ENCODE measurements at places on chromosomes 7 and 10.

- no peak for DNase-seq
Observed at GRCh38 chr7:15839416-15840100, 153.1 kb upstream of the MEOX2 start.

DNA sequence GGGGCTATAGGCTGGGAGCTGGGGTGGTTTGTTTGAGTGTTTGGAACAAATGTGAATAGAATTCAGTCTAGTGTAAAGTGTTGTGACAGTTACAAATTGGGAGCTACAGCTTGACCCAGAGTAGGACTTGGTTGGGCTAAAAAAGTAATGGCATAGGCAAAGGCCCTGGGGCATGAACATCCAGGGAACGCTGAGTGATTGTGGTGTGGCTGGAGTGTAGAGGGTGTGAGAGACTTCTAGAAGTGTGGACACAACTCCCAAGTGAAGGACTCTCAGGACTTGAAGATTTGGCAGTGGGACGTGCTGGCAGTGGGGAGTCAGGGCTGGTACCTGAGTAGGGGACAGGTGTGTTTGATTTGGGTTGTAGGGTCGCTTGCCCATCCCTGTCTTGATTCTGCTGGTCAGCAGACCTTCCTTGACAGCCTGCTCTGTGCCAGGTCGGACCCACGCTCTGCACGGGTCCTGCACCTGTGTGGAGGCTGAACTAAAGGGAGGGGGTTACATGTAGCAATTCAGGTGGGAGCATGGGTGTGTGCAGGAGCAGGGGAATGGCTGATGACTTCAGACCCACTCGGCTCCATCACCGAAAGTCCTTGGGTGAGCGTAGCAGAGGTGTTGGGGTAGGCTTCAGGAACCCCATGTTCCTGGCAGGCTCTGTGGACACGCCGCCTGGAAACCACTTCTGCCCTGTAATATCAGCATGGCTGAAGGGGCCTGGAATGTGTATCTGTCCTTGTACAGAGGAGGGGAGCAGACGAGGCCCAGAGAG, 43.3 kb downstream of the ZMIZ1 start:
- DNase-seq = no peak

- DNase-seq = no peak
Observed at GRCh38 chr7:26038201-26038990, 113.6 kb upstream of the NFE2L3 start.

DNA sequence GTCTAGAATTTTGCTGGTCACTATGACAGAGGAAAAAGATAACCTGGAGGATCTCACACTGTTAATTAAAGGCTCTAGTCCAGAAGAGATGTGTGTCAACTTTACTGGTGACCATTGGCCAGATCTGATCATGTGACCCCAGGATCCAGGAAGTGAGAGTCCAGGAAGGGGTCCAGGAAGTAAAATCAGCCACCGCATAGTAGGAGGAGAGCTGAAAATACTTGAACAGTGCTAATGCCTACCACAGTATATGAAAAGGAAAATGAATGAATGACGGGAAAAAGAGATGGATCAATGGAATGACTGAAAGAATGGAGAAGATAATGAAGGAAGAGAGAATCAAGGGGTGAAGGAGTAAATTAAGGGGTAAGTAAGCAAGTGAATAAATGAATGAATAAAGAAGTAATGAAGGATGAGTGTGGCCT, 415.3 kb downstream of the RPS24 start:
- DNase-seq = no peak

DNA sequence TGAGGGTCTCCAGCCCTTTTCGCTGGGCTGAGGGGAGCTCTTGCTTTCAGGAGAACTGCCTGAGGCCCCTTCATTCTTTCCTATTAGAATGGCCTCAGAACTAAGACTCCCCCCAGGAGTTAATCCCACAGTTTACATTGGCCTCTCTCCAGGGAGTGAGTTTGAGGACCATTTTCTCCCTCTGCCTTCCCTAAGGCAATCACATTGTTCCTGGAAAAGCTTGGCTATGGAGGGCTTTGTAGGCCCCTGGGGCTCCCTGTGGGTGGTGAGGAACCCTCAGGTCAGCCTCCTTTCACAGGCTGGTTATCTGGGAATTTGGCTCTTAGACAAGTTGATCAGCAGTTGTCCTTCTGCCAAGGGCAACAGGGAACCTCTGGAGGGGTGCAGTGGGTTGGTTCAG, 343.7 kb downstream of the RPS24 start:
- DNase-seq = no peak
